ENCODE measurements at places on chromosomes 6 and 20. TPM values are rescaled to one million over a fixed set of nuclear protein-coding genes. Genes with fewer than 3 reads are reported as not detected.

GRCh38 chr6:107330168-107330567 is 129.2 kb downstream of the PDSS2 start:
- H3K27ac ChIP-seq = no peak overlapping the region
- H3K27me3 ChIP-seq = no peaks in the 10 kb centered on the region
- H3K4me1 ChIP-seq = no peaks in the 10 kb centered on the region
- peaks cover 4% of the 10 kb centered on the region for H3K36me3 ChIP-seq
- H3K4me3 ChIP-seq = no peak overlapping the region

- no peaks in the 10 kb centered on the region for H3K27me3 ChIP-seq
- H3K4me1 ChIP-seq = peaks cover 8% of the 10 kb centered on the region
- DNase-seq = no peak
- no peak overlapping the region for H3K4me3 ChIP-seq
- H3K27ac ChIP-seq = no peak overlapping the region
- no peaks in the 10 kb centered on the region for H3K36me3 ChIP-seq
These were observed 67.3 kb upstream of the TENT5A start for GRCh38 chr6:81819767-81820166.

- H3K4me3 ChIP-seq = no peak overlapping the region
- H3K27ac ChIP-seq = no peak overlapping the region
- H3K4me1 ChIP-seq = peaks cover 11% of the 10 kb centered on the region
- no peaks in the 10 kb centered on the region for H3K27me3 ChIP-seq
- no peak for DNase-seq
- no peaks in the 10 kb centered on the region for H3K36me3 ChIP-seq
These were observed 137.1 kb downstream of the SMOC2 start for GRCh38 chr6:168578036-168578435.

GRCh38 chr6:118679327-118679901 is 28.0 kb upstream of the CEP85L start:
- no peak for DNase-seq
- no peaks in the 10 kb centered on the region for H3K36me3 ChIP-seq
- no peak overlapping the region for H3K4me3 ChIP-seq
- no peak overlapping the region for H3K27ac ChIP-seq
- H3K27me3 ChIP-seq = no peaks in the 10 kb centered on the region

- H3K4me1 ChIP-seq = no peaks in the 10 kb centered on the region
- H3K36me3 ChIP-seq = peaks cover 48% of the 10 kb centered on the region
- no peak overlapping the region for H3K4me3 ChIP-seq
- H3K27me3 ChIP-seq = no peaks in the 10 kb centered on the region
These were observed 14.0 kb downstream of the APMAP start for GRCh38 chr20:24978513-24978912.

GRCh38 chr6:131062241-131063027 is 611 bp downstream of the EPB41L2 start:
- no peaks in the 10 kb centered on the region for H3K27me3 ChIP-seq
- H3K4me1 ChIP-seq = peaks cover 10% of the 10 kb centered on the region
- H3K27ac ChIP-seq = peak overlapping the region; percentile 37
- peak overlapping the region; percentile 73 for H3K4me3 ChIP-seq

- no peaks in the 10 kb centered on the region for H3K27me3 ChIP-seq
- no peak overlapping the region for H3K27ac ChIP-seq
- H3K4me1 ChIP-seq = no peaks in the 10 kb centered on the region
- H3K4me3 ChIP-seq = no peak overlapping the region
- no peak for DNase-seq
These were observed 734.4 kb downstream of the MAFB start for GRCh38 chr20:39954621-39955020.

- H3K4me3 ChIP-seq = no peak overlapping the region
- no peaks in the 10 kb centered on the region for H3K36me3 ChIP-seq
- no peaks in the 10 kb centered on the region for H3K27me3 ChIP-seq
- H3K4me1 ChIP-seq = no peaks in the 10 kb centered on the region
- no peak for DNase-seq
- no peak overlapping the region for H3K27ac ChIP-seq
These were observed 23.8 kb upstream of the PLEKHG1 start for GRCh38 chr6:150575836-150576235.

The EYA2 gene
- 1.6 TPM for total RNA-seq

All from heart left ventricle (tissue), 16 donors.